ENCODE measurements at places on chromosomes 2 and 18.

GRCh38 chr18:74512321-74513053 lies 16.3 kb downstream of the CNDP2 start:
- no peak for DNase-seq

- DNase-seq = no peak
These were observed 9.3 kb downstream of the SF3B1 start for GRCh38 chr2:197425550-197425949.

DNA sequence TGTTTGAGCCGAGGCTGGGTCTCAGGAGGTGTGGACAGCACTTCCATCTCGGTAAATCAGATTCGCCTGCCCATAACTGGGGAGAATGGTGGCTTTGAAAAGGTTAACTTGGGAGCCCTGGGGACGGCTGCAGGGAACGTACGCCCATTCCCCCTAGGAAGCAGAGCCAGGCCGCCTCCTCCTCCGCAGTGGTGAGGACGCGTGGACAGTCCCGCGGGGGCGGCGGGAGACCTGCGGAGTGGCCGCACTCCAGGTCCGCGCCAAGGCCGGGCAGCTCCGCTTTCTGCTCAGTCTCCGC lies 845 bp upstream of the MYCN start:
- DNase-seq = peak; percentile 77

DNA sequence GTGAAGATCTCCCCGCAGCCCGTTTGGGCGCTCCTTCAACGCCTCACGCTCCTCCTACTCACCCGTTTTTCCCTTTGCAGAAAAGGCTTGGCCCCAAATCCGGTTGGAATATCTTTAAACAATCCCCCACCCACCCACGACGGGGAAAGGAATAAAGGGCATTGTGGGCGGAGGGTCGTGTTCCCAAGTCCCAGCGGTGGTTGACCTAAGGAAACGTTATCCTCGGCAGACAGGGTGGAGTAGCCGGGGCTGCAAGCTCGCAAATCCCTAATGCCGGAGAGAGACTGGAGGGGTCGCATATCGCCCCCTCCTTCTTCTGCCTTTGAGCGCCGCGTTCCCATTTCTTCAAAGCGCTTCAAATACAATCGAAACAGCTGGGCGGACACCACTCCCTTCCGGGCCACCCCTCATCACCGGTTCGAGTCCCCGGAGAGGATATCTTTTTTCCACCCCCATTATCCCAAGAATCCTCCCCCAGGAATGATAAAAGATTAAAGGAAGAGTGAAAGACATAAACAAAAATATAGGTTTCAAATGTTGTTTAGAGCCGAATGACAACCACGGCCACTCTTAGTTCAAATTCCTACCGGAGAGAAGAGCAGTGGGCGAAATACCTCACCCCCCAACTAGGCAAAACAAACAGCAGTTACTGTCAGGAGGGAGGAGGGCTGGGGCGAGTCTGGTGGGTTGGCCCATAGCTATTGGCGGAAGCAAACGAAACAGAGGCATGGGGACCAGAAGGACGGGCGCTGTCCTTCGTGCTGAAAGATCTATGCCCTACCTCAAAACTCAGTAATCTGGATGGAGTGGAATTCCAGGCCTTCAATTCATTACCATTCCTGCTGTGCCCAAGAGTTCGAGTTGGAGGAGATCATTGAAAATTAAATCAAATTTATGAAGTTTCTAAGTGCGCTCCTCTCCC lies 2.8 kb upstream of the GAD1 start:
- DNase-seq = no peak

- no peak for DNase-seq
These were observed 262.0 kb downstream of the TNS1 start for GRCh38 chr2:217740756-217741155.

- DNase-seq = no peak
These were observed 64.1 kb downstream of the CCDC93 start for GRCh38 chr2:117949806-117950205.

GRCh38 chr2:126893606-126894005 lies 5.1 kb upstream of the TEX51 start:
- no peak for DNase-seq

DNA sequence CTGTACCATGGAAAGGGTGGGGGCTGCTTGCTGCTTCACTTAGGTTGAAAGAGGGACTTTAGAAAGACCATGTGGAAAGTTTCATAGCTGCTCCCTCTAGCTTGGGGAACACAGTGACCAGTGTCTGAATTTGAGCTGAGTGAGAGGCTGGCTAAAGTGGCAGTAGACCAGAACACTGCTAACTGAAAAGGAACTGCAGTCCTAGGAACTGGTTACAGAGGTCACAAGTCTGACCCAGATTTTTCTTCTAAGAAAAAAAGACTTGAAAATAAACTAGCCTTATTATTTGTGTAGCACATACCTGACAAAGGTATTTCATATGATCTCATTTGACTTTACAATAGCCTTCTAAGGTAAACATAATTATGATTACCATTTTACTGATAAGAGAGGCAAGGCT lies 153.6 kb downstream of the FSHR start:
- no peak for DNase-seq

DNA sequence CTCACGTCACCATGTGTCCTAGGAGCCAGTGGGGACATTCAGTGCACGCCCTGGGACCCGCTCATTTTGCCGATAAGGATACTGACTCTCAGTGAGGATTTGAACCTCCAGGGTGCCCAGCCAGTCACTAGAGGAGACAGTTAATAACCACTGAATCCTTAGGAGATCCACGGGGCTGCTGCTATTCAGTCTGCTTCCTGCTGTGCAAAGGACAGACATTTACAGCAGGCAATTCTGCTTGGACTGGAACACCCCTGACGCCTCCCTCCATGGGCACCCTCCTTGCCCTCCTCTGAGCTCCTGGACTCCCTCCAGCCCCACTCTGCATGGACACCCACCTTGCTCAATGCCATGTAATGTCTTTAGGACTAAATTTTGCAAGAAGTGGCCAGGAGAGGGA lies 265.5 kb downstream of the EIPR1 start:
- no peak for DNase-seq

GRCh38 chr2:230124757-230125431 lies 56.2 kb upstream of the SLC16A14 start:
- DNase-seq = no peak

DNA sequence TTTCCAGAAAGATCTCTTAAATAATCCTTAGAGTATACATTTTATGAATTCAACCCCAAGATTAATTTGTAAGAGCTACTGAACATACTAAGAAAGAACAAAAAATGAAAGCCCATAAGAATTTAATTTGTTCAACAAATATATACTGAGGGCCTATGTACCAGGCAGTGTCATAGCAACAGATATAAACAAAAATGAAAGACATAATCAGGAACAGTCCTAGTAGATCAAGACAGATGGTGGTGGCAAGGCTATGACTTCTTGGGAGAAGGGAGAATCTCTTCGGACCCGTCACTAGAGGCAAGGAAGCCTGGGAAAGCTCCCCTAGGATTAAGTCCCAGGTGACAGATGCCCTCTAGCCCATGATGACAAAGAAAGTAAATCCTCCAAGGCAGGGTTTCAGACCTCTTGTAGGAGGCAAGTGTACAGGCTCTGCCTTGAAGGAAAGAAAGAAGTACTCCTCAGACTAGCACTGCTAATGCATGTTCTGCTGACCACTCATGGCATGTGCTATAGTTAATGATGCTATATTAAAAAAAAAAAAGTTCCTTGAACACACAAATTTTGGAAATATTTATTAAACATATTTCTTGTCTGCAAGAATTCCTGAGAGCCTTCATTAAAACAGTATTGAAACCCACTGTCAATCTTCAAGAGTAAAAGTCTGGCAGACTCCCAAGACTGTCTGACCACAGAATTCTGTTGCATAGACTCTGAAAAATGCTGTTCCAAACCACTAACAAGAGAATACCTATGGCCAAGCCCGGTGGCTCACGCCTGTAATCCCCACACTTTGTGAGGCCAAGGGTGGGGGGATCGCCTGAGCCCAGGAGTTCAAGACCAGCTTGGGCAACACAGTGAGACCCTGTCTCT lies 31.5 kb downstream of the NOL10 start:
- no peak for DNase-seq

DNA sequence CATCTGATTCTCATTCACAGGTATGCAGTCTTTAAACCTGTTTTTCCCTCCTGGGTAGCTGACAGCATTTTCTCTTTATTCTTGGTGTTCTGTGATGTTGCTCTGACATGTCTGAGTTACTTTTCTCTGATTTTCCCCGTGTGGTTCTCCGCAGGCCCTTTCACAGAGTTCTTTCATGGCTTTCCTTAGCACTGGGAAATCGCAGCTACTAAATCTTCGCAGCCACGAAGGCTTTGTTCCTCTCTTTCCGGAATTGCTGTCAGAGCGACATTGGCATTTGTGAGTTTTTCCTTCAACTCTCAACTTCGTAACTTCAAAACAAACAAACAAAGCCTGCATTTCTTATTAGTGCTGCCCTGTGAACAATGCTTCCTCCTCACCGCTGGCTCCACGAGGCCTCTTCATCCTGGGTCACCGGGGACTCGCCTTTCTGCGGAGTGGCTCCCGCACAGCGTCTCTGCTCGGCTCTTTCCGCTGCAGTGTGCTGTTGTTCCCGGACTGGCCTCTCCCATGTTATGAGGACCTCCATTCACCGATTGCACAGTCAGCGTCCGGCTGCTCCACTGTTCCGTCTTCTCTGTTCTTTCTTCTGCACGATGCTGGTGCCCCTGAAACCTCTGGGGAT lies 16.1 kb downstream of the COLEC11 start:
- peak; percentile 3 for DNase-seq

All from GM10248 (cell line).